Ovary (tissue), 10 donors: ENCODE measurements at places on chromosomes 5 and 9. TPM values are rescaled to one million over a fixed set of nuclear protein-coding genes. Genes with fewer than 3 reads are reported as not detected.

DNA sequence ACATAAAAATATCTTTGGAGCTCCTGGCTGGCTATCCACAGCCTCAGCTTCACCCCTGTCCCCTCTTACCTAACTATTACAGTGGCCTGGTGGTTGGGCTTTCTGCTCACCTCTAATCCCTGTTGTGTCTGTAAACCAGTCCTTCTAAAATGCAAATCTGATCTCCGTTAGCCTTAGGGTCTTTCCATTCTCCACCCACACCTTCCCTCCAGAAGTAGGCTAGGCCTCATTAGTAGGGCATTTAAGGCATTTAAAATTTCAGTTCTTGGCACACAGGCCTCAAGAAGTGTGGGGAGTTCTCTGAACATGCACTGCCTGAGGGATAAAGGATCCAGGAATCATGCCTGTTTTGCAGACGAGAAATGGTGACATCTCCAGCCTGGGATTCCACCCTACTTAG lies 26.4 kb upstream of the STC2 start:
- DNase-seq, result no peak

DNA sequence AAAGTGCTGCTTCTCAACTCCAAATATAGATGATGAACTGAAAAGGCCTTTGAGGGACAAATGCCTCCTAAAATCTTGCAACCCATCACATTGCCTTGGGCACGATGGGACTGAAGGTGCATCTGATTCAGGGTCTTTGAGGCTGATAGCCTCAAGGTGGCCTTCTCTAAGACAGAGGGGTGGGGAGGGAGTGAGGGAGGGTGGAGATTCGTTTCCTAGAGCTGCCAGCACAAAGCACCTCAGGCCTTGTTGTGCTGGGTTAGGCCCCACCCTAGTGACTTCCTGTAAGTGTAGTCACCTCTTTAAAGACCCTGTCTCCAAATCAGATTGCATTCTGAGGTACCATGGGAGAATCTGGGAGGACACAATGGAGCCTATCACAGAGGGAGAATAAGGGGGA lies 57.1 kb downstream of the BARX1 start:
- no peak for DNase-seq

DNA sequence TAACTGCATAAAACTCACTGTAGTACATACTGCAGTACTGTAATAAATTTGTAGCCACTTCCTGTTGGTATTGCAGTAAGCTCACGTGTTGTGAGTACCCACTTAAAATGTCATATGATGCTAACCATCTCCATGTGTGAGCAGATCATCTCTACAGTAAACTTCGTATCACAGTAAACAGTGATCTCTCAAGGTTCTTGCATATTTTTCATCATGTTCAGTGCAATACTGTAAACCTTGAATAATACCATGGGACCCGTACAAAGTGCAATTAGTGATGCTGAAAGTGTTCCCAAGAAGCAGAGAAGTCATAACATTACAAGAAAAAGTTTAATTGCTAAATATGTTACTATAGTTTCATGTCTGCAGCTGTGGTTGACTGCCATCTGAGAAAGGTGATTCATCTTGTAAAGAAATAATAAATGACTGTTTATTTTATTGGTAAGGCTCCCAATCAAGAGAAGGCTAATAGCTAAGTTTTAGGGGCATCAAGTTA lies 253.8 kb upstream of the POU5F2 start:
- DNase-seq, result no peak

GRCh38 chr5:5421149-5421960 lies 1.1 kb upstream of the ICE1 start:
- DNase-seq, result peak; percentile 25

- no peak for DNase-seq
Observed at GRCh38 chr9:75992482-75993206, 102.2 kb downstream of the PCSK5 start.

The AGGF1 gene
- 16.5 TPM for total RNA-seq
